ENCODE measurements at places on chromosomes 5 and 9. TPM values are rescaled to one million over a fixed set of nuclear protein-coding genes. Genes with fewer than 3 reads are reported as not detected.

FBXL7 gene
- total RNA-seq = 12.6 TPM

DNA sequence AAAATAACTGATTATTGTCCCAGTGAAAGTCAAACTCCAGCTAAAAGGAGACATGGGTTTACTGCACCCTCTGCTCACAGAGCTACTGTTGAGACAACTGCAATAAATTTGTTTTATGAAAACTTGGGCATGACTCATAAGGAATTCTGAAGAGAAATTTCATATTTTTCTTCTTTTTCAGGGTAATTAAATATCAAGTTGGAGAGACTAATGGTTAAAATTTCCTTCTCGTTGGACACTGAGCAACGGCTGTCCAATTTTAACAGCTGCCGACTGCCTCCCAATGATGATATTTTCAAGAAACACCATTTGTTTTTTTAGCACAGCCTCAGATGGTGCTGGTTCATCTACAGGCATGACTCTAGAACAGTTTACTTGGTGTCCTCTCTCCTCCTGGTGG is 259.2 kb upstream of the RGMB start:
- DNase-seq = no peak

DNA sequence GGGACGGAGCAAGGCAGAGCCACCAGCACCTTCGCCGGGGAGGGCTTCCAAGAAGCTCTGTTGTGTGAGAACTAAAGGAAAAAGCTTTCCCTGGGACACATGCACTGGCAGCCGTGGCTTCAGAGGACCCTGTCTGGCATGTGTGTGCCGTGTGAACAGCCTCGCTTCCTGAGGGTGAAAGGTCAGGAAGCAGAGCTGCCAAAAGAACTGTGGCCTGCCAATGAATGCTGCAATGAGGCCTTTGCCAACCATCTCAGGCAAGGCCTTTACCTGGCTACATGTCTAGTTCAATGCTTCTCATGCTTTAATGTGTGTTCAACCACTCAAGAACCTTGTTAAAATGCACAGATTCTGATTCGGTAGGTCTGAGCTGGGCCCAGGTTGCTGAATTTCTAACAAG is 53.5 kb downstream of the NIPSNAP3B start:
- no peak for DNase-seq

LARP1 gene
- 66.8 TPM for total RNA-seq

GRCh38 chr5:33332804-33333203 is 108.0 kb upstream of the TARS1 start:
- DNase-seq = no peak

DNA sequence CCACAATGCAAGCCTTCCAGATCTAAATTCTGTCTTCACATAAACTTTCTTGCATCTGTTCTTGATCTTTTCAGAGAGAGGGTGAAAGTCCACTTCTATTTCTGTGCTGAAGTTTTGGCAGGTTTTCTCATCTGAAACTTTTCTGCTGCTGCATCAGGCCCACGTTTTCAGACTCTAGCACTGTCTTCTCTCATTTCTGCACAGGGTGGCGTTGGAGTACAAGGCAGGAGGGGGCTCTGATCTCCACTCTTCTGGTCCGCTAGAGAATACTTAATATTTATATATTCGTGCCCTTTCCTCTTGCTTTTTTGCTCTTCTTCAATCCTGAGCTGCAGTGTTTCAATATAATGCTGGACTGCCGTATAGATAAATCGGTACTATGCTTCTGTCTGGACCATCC is 204.0 kb upstream of the PRDM9 start:
- DNase-seq = no peak

GRCh38 chr9:2236850-2237249 is 221.7 kb downstream of the SMARCA2 start:
- no peak for DNase-seq

PHF24 gene
- total RNA-seq = 0.16 TPM

DNA sequence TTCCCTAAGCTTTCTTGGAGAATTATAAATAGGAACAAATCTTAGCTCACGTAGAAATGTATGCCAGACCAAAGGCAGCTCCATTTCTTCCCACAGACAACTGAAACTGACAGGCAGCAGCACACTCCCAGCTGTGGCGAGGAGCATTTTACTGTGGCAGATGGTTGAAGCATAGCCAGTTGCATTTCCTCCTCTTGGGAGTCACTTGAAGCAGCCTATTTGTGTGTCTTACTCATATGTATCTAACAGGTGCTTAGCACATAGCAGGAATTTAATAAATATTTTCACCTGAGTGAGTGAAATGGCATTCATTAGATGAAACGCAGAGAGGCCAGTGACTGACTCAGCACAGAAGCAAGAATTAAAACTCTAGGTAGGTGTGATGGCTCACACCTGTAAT is 12.3 kb upstream of the MTMR12 start:
- DNase-seq = peak; percentile 31

DNA sequence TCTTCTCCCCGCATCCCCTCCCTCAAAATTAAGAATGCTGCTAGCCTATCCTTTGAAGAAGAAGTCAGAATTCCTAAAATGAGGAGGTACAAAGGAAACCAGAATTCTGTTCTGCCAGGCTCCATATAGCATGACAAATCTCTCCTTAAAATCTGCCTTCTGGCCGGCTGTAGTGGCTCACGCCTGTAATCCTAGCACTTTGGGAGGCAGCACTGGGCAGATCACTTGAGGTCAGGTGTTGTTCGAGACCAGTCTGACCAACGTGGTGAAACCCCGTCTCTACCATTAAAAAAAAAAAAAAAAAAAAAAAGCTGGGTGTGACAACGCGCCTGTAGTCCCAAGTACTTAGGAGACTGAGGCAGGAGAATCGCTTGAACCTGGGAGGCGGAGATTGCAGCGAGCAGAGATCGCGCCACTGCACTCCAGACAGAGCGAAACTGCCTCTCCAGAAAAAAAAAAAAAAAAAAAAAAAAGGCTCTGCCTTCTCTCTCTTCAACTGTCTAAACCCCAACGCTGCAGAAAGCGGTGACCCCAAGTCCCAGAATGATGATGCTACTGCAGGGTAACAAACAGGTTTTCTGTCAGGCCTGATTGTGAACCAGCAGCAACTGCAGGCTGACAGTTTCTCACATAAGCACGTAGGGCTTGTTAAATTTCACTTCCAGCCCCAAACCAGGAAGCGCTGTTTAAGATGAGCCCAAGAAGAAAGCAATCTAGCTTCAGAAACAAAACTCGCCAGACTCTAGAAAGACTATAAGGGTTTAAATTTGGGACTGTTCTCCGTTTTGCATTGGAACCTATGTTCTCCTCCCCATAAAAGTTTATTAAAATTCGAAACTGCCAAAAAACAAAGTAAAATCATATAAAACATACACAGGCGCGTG is 963 bp upstream of the CAST start:
- DNase-seq = peak; percentile 69

CAMK4 gene
- 2.9 TPM for total RNA-seq

ASPN gene
- total RNA-seq = 65.8 TPM

DNA sequence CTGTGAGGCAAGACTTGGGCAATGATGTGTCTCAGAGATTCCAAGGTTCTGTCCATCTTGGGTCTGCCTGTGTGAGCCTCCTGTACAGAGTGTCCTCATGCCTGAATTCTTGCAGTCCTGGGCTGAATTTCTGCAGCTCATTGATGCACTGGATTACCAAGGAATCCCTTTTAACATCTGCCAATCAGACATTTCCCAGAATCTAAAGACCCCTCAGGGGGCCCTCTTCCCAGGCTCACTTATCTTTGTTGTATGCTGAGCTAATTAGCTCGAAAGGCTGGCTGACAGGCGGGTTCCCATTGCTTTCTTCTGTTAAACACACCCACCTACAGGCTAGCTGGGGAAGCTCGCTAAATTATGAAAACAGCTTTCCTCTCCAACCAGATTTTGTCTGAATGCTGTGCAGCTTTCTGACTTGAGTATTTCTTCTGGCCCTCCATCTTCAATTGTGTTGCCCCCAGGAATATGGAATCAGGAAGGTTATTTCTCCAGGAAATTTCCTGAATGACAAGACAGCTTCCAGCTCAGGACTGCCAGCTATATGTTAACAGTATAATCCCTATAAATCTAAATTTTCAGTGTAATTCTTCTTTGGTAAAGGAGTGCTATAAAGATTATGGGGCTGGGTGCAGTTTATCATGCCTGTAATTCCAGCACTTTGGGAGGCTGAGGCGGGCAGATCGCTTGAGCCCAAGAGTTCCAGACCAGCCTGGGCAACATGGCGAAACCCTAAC is at the start of gene LIX1:
LIX1 (minus strand) TSS at position 91 of the 734 bp plus-strand sequence; CDS start at position 56, 35 bp downstream.
- DNase-seq = peak; percentile 39

- DNase-seq = no peak
Measured at GRCh38 chr5:39652036-39652435, 227.3 kb upstream of the DAB2 start.

CATSPER3 gene
- 0.09 TPM for total RNA-seq

F12 gene
- total RNA-seq = 1.4 TPM

DNA sequence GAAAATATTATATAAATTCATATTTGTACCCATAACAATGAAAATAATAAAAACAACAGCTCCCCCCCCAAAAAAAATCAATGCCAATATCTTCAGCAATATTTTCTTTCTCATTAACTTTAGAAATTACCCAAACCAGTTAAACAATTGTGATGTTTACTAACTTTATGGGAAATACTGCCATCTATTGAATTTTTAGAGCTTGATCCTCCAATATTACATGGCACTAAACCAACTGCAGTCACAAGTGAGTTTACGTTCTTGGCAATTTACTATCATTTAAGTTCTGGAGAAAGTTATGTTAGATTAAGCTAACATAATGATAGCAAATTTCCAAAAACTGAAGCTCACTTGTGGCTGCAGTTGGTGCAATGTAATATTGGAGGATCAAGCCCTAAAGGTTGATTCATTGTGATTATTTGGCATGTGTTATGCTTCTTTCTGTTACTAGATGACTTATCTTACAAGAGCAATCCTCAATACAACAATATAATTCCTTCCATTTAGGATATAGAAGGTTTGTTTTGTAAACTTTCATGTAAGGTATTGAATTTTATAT is 379.5 kb downstream of the CDH18 start:
- DNase-seq = peak; percentile 15

TAF7 gene
- total RNA-seq = 66.0 TPM

GRCh38 chr5:56352808-56353590 is 119.9 kb upstream of the ANKRD55 start:
- DNase-seq = no peak

PCDHB12 gene
- total RNA-seq = 0.18 TPM

All from fibroblast of the aortic adventitia (primary cell).